Hippocampal formation (tissue), 2 donors: ENCODE measurements at places on chromosomes 3 and 15.
A peak's percentile ranks its signal among the peaks of the same experiment; 100 is the strongest.

- DNase-seq = no peak
Measured at GRCh38 chr3:34034840-34035239, 236.4 kb downstream of the PDCD6IP start.

DNA sequence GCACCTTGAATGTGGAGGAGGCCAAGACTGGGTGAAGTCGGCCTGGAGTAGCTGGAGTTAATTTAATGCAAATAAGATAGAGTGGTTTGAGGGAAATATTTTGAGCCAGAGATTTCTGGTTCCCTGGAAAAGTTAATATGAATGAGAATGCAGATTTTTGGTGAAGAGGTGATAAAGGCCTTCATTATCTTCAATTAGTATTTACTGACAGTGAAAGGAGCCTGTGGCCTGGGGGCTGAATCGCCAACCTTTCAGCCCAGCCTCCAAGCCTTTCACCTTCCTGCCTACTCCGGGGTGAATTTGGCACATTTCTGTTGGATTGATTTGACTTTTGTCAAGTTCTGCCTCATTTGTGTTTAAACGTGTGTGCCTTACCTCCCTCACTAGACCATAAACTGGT, 147.8 kb downstream of the SOX2 start:
- DNase-seq = no peak

DNA sequence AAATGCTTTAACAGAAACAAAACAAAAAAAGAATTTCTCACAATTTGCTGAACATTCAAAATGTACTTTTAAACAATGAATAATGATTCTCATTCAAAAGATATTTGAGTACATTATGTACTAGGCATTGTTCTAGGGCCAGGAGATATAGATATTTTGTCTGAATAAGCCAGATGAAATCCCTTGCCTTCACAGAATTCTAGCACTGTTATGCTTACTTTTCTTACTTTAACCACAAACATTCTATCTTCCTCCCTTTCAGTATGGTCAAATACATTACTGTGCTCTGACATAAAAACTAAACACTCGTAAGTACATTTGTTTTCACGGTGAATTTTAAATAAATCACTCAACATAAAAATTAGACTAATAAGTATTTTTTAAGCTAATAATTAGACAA, 116.7 kb downstream of the ADAM10 start:
- DNase-seq = no peak

GRCh38 chr3:52220380-52221026, 4.9 kb downstream of the TLR9 start:
- peak; percentile 71 for DNase-seq

- DNase-seq = no peak
Measured at GRCh38 chr3:38837358-38837757, 21.3 kb upstream of the SCN10A start.

DNA sequence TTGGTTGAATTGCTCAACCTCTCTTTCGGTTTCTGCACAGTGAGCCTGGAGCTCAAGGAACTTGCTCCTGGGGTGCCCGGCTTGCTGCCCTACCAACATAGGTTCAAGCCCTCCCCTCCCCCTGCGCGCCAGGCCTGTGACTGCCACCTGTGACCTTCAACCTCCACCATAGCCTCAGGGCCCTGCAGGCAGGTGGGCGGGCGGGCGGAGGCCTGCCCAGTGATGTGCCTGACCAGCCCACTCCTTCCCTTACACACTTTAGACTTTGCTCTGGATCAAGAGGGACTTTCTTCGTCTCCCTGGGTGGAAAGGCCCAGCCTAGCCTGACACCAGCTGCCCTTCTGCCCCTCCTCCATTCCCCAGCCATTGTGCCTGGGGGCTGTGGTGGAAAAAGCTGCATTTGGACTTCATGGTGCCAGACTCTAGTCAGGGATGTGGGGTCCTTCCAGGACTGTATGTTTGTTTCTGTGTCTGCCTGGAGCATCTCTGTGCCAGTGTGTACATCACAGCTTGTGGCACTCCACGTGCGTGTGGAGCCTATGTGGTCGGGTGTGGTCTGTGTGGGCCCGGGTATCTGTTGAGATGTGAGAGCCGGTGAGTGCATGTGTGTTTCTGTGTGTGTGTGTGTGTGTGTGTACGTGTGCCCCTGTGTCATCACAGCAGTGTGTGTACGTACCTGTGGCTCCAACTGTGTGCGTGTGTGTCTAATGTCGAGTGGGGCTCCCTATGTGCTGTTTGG, 9.5 kb downstream of the PRKCD start:
- no peak for DNase-seq

- peak; percentile 78 for DNase-seq
Measured at GRCh38 chr15:28994831-28995596, 109.2 kb downstream of the APBA2 start.

- DNase-seq = no peak
Measured at GRCh38 chr3:72990701-72991395, 5.8 kb upstream of the PPP4R2 start.

GRCh38 chr3:133745981-133746711, at the start of gene TF:
TSS of gene TF (plus strand) at chr3:133746393. CDS start at chr3:133746441, 48 bp downstream.
- peak; percentile 91 for DNase-seq

- no peak for DNase-seq
Measured at GRCh38 chr3:24492971-24493551, 1.6 kb downstream of the THRB start.

DNA sequence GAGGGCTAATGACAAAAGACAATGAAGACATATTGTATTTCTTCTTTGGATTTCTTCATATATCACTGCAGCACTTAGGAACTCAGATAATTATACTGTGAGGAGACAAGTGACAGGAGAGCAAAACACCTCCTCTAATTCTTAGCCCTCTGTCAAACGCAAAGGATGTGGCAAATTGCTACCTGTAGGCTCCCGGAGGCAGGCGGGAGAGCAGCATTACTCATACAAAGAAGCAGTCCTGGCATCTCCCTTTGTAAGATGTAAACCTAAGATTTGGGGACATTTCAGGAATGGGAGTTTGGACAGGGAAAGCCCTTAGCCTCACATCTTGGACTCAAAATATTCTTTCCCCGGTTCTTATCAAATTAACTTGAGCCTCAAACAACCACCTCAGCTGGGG, 460.8 kb downstream of the SOX2 start:
- DNase-seq = no peak

GRCh38 chr3:128382221-128382807, 84.4 kb downstream of the DNAJB8 start:
- no peak for DNase-seq

- DNase-seq = no peak
Measured at GRCh38 chr3:42734263-42734860, 31.8 kb upstream of the HHATL start.

DNA sequence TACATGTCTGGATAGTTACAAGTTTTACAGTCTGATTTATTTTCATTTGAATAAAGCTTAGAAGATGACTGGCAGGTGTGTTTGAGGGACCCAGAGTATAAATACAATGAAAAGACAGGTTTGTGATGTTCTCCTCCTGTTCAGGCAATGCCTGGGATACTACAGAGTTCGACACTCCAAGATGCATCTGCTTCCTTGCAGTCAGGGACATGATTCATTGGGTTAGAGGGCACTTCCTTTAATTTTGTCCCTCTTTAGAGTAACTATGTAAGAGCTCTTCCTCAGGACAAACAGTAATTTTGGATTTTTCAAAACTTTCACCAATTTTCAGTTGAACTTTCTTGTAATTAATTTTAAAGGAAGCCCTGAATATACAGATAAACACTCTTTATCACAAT, 102.0 kb downstream of the LMLN start:
- no peak for DNase-seq

GRCh38 chr3:47405820-47406761, 25.3 kb downstream of the PTPN23 start:
- DNase-seq = no peak

DNA sequence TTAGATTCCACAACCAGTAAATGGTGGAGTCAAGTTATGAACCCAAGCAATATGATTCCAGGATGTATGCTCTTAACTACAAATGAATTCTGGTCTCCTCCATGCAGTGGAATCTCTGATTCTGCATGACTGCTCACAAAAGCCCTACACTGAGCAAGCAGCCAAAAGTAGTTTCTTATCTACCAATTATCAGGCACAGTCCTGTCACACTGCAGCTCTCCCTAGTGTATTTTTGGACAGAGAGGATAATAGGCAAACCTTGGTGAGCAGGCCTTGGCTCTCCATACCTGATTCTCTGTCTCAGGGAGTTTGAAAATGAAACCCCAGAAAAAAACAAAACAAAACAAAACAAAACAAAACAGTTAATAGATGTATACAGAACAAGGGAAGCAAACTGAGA, 3.5 kb upstream of the SSR3 start:
- DNase-seq = no peak

DNA sequence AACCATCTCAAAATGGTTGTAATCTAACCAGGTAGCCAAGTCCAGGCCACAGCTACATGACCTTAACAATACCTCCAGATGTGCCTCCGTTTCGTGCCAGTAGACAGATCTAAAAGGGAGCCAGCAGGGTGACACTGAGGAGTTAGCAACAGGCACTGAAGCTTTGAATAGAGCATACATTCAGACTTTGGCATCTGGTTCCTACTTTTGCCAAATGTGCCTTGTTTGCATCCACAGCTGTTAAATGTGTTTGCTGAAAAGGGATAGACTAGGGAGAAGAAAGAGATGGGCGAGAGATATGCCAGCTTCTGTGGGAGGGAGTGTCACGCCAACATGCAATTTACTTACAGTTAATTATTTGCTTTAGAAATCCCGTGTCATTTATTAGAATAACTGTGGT, 1433.9 kb upstream of the CADM2 start:
- peak; percentile 2 for DNase-seq

- DNase-seq = no peak
Measured at GRCh38 chr15:62781081-62781497, 261.5 kb upstream of the TPM1 start.

DNA sequence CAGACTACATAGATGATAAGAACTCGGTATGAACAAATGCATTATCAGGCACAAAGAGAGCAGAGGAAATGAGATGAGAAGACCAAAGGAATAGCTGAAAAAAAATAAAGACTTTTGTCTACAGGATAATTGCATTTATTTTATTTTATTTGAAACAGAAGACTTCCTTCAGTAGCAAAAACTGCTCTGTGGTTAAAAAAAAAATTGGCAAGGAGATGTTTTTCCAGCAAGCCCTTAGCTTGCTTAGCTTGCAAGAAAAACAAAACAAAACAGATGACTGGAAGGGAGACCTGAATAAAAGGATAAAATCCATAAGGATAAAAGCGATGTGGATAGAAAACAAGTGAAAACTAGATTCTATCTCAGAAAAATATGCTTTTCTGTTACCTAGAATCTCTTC, 9.1 kb upstream of the PPM1L start:
- no peak for DNase-seq

DNA sequence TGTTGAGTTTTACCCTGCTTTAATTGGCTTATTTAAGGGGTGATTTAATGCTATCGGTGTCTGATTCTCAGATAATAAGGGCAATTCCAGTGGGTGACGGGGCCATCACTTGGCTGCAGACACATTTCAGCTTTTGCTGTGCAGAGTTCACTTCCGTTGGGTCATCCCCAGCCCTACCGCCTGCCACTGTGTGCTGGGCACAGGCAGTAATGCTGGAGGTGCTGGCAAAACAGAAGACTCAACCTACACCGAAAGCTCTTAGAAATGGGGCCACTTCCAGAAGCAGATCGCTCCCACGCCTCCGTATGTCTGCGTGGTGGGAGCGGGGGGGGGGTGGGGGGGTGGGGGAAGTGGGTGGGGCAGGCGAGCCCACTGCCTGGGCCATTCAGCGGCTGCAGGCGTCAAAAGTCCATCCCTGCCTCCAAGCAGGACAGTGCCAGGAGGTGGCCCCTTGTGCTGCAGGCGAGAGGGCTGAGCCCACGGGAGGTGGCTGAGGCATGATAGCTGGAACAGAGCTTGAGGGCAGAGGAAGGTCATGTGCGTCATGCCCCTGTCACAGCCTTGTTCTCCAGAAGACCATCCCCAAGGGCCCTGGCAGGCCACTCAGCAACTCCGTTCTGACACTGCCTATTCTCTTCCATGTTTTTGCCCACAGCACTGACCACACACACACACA, 128.3 kb downstream of the ATP10A start:
- DNase-seq = no peak

- no peak for DNase-seq
Measured at GRCh38 chr3:151216641-151217607, 13.9 kb upstream of the GPR171 start.

GRCh38 chr15:91032919-91033803, 10.8 kb upstream of the VPS33B start:
- no peak for DNase-seq

DNA sequence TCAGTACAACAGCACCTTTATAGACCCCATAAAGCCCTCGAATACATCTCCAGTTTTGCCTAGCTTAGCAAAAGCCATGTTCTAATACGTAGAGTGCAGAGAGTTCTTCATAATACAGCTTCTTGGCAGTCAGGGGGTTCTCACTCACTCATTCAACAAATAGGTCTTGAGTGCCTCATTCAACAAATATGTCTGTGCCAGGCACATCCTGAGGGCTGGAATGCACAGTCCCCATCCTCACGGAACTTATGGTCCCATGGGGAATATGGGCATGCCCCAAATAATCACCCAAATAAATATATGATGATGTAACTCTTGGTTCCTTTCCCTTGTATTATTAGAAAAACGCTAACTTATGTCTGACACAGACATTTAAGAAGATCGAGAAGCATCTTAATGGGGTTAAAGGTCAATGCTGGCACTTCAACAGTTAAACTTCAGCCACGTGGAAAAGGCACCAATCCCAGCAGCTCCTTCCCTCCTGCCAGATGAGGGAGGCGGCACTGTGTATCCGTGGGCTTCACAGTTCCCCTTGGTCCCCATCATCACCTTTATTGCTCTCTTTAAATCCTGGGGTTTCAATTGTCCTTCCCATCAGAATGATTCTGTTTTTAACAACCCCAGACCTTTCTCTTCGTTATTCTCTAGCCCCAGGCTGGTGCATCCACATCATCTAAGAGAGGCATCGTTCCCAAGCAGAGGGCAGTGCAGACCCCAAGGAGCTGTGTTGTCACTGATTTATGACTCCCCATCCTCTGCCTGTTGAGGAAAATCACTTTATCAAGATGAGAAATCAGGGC, 18.9 kb upstream of the SEMA5B start:
- DNase-seq = no peak

GRCh38 chr3:194886836-194887235, 201.2 kb downstream of the FAM43A start:
- DNase-seq = no peak

DNA sequence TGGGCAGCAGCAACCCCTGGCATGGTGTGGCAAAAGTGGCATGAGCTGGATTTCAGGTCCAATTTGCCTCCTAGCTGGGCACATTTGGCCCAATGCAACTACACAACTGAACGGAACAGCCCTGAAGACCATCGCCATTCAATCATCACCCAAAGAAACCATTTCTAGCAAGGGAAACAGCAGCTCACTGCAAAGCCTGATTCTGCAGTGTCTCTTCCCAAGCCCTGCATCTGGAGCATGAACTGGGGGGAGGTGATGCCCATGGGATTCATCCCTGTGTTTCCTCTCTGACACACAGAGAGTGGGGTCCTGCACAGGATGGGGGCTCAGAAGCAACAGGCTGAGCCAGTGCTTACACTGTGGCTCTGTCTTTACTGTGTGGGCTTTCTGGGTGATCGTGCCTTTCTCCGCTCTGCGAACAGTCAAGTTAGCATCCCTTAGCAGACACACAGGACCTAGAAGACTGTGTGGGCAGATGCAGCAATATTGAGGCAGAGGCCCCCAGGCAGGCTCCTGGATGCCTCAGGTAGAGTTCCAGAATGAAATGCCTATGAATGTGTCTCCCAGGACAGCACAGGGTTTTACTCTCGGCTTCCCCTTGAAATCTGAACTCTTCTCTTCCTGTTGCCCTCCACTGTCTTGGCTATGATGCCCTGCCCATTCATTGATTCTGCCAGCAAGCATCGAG, 91.1 kb upstream of the ALDH1A3 start:
- DNase-seq = no peak
